Fibroblast of lung (primary cell): ENCODE measurements at places on chromosomes 2 and 18. TPM values are rescaled to one million over a fixed set of nuclear protein-coding genes. Genes with fewer than 3 reads are reported as not detected.

Gene GALNT13
- total RNA-seq: 0.17 and 0.26 TPM in 2 replicates

Gene GYPC
- 135 and 244 TPM in 2 replicates for total RNA-seq

Gene ZNF804A
- total RNA-seq: 0.77 and 3.0 TPM in 2 replicates

Gene B4GALT6
- 1.3 and 1.5 TPM in 2 replicates for total RNA-seq

Gene UGT1A6
- total RNA-seq: not detected in 2 replicates

Gene CLEC4F
- total RNA-seq: not detected in 2 replicates

Gene EHD3
- total RNA-seq: 12.3 and 30.6 TPM in 2 replicates

Gene KIF1A
- total RNA-seq: not detected in 2 replicates

Gene PLB1
- 1.3 and 1.8 TPM in 2 replicates for total RNA-seq

Gene DYNAP
- total RNA-seq: not detected in 2 replicates
